Mesenchymal stem cell (in vitro differentiated cells and primary cell): ENCODE measurements at places on chromosomes 7 and 10.

- peak; percentile 60 for DNase-seq
- no peak overlapping the region for H3K27ac ChIP-seq
- H3K36me3 ChIP-seq: peaks cover 7% of the 10 kb centered on the region
- H3K4me1 ChIP-seq: peaks cover 20% of the 10 kb centered on the region
Measured at GRCh38 chr10:21757185-21757901, 223.3 kb downstream of the MLLT10 start.

DNA sequence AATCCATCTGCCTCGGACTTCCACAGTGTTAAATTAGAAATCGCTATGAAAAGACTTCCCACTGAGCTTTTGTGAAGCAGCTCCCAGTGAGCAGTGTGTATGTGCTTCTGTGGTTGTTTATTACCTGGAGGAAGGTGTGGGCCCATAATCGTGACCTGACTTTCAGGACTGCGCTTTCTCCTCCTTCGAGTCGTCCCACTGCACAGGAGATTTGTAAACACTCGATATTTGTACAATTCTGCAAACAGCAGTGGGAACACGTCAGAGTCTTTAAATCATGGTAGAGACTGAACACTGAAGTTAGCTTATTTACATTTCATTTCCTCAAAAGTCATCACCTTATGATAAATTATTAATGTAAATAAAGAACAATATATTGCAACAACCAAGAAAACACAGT, 171.4 kb downstream of the ITGA8 start:
- no peak overlapping the region for H3K27ac ChIP-seq
- H3K36me3 ChIP-seq: no peaks in the 10 kb centered on the region
- no peaks in the 10 kb centered on the region for H3K4me1 ChIP-seq
- H3K4me3 ChIP-seq: no peak overlapping the region

- peaks cover 6% of the 10 kb centered on the region for H3K36me3 ChIP-seq
- peak overlapping the region; percentile 75 for H3K27ac ChIP-seq
- DNase-seq: peak; percentile 78
- no peaks in the 10 kb centered on the region for H3K27me3 ChIP-seq
- H3K4me1 ChIP-seq: peaks cover 19% of the 10 kb centered on the region
Measured at GRCh38 chr7:35697414-35698175, 2.7 kb upstream of the HERPUD2 start.

DNA sequence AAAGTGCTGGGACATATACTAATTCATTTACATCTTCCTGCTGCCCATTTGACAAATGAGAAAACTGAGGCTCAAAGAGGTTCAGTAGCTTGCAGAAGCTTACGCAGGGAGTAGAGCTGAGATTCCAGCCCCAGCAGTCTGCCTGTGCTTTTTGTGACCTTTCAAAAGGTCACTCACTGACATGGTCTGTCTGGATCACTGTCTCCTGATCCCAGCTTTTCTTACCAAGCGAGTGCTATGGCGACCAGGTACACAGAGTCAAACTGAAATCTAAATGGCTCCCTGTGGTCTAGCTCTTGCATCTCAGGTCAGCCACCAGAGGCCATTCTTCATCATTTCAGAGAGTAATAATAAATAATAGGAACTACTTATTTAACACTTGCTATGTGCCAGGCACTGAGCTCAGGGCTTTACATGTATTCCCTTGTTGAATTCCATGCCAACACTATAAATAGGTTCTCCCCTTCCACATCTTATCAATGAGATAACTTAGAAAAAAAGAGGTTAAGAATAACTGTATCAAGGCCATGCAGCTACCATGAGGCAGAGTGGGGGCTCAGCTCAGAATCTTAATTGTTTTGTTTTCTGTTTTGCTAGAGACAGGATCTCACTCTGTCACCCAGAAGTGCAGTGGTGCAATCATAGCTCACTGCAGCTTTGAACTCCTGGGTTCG, 381.0 kb downstream of the CALN1 start:
- no peak for DNase-seq
- H3K27ac ChIP-seq: no peak overlapping the region
- H3K4me1 ChIP-seq: no peaks in the 10 kb centered on the region
- no peaks in the 10 kb centered on the region for H3K36me3 ChIP-seq

DNA sequence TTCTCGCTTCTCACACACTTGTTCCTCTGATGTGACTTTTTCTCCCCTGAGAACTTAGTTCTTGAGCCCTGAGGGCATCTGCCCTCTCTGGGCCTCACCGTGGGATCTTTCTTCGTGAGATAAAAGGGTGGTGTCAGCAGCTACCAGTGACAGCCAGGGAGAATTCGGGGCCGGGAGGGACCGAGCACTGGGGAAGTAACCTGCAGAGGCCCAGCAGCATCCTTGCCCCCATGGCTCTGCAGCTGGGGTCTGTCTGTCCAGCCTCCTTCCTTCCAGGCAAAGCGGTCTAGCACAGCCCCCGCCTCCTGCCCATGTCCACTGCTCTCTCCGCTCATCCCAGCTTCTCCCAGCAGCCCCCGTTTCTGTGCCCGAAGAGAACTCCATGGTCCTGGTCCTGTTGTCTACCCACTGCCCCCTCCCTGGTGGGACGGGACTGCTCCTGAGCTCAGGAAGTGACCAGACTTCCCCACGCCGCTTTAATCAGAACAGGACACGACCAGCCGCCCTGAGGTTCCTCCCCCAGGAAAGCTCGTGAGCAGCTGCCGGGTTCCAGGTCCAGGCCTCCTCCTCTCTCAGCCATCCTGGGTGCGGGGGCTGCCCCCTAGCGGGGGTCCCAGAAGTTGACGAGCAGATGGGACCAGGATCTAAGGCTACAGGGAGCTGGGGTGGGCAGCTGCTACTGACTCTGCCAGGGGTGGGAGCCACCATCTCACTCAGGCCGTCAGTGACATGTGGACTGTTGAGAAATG, 187.5 kb downstream of the WDR37 start:
- peaks cover 21% of the 10 kb centered on the region for H3K27me3 ChIP-seq
- no peaks in the 10 kb centered on the region for H3K36me3 ChIP-seq
- H3K4me1 ChIP-seq: peaks cover 11% of the 10 kb centered on the region
- H3K4me3 ChIP-seq: no peak overlapping the region
- no peak overlapping the region for H3K27ac ChIP-seq

DNA sequence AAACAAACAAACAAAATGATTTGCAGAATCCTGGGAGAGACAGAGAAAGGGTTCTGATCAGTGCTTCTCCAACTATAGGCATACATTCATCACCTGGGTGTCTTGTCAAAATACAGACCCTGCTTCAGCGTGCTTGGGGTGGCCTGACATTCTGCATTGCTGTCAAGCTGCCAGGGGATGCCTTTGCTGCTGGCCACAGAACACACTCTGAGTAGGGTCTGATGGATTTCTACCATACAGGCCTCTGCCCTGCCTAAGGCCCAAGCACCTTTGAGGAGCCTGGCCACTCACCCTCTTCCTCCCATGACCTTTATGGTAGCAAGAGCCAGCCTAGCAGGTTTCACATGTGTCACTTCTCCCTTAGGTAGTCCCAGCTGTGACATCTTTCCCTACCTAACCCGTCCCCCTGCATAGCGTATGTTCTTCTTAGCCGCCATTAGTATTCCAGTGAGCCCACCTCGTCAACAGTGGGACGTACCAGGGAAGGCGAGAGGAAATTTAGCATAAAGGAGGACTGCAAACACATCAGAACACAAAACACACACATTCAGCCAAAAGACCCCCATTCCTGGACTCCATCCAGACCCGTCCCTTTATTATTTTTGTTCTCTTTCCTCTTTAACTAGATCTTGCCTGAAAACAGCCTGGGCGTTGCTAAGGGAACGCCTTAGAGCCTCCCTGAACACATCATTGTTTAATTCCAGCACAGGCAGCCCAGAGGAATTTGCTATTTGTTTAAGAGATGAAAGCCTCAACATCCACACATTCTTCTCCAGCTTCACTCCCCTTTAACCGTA, 43.9 kb upstream of the PODXL start:
- H3K36me3 ChIP-seq: no peaks in the 10 kb centered on the region
- peaks cover 27% of the 10 kb centered on the region for H3K27me3 ChIP-seq
- H3K27ac ChIP-seq: no peak overlapping the region
- H3K4me3 ChIP-seq: no peak overlapping the region

GRCh38 chr10:104440221-104440620, 86.6 kb downstream of the CFAP58 start:
- H3K27ac ChIP-seq: no peak overlapping the region
- no peak overlapping the region for H3K4me3 ChIP-seq
- no peak for DNase-seq
- H3K27me3 ChIP-seq: no peaks in the 10 kb centered on the region
- no peaks in the 10 kb centered on the region for H3K4me1 ChIP-seq
- H3K36me3 ChIP-seq: no peaks in the 10 kb centered on the region

DNA sequence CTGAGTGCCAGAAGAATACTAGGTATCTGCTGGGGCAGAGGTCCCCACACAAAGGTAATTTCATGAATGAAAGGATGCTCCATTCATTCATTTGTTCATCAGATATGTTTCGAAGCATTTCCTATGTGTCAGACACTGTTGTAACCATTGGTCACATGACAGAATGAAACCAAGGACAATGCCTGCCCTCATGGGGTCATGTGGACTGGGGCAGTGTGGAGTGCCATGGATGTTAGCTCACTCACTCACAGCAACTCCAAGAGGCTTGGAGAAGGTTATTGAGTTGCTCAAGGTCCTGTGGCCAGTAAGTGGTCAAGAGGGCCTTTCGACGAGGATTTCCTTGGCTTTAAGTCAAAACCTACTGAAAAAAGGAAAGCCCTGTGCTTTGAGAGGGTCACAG, 223.5 kb downstream of the ARHGAP12 start:
- H3K4me1 ChIP-seq: peaks cover 13% of the 10 kb centered on the region
- no peaks in the 10 kb centered on the region for H3K36me3 ChIP-seq
- H3K4me3 ChIP-seq: no peak overlapping the region
- DNase-seq: no peak
- no peaks in the 10 kb centered on the region for H3K27me3 ChIP-seq
- no peak overlapping the region for H3K27ac ChIP-seq

GRCh38 chr10:116913695-116914094, 64.4 kb downstream of the ENO4 start:
- H3K4me1 ChIP-seq: no peaks in the 10 kb centered on the region
- DNase-seq: no peak
- H3K4me3 ChIP-seq: no peak overlapping the region
- no peak overlapping the region for H3K27ac ChIP-seq
- peaks cover 10% of the 10 kb centered on the region for H3K36me3 ChIP-seq

- H3K4me3 ChIP-seq: peak overlapping the region; percentile 37
- no peak for DNase-seq
- peaks cover 32% of the 10 kb centered on the region for H3K27me3 ChIP-seq
- no peak overlapping the region for H3K27ac ChIP-seq
- H3K36me3 ChIP-seq: no peaks in the 10 kb centered on the region
- peaks cover 4% of the 10 kb centered on the region for H3K4me1 ChIP-seq
Measured at GRCh38 chr10:132826524-132827422, 40.8 kb upstream of the NKX6-2 start.

- H3K4me1 ChIP-seq: peaks cover 4% of the 10 kb centered on the region
- H3K36me3 ChIP-seq: no peaks in the 10 kb centered on the region
- no peak overlapping the region for H3K4me3 ChIP-seq
- DNase-seq: no peak
- no peak overlapping the region for H3K27ac ChIP-seq
Measured at GRCh38 chr10:96646301-96646700, 59.5 kb upstream of the TM9SF3 start.

- no peak overlapping the region for H3K27ac ChIP-seq
- no peak overlapping the region for H3K4me3 ChIP-seq
- H3K27me3 ChIP-seq: no peaks in the 10 kb centered on the region
- H3K4me1 ChIP-seq: no peaks in the 10 kb centered on the region
- DNase-seq: peak; percentile 18
Measured at GRCh38 chr7:158955932-158956804, 99.8 kb downstream of the DYNC2I1 start.

- no peak overlapping the region for H3K27ac ChIP-seq
- H3K27me3 ChIP-seq: peaks cover 77% of the 10 kb centered on the region
- H3K4me3 ChIP-seq: no peak overlapping the region
- H3K36me3 ChIP-seq: no peaks in the 10 kb centered on the region
Measured at GRCh38 chr10:78170026-78170475, 136.4 kb downstream of the RPS24 start.

DNA sequence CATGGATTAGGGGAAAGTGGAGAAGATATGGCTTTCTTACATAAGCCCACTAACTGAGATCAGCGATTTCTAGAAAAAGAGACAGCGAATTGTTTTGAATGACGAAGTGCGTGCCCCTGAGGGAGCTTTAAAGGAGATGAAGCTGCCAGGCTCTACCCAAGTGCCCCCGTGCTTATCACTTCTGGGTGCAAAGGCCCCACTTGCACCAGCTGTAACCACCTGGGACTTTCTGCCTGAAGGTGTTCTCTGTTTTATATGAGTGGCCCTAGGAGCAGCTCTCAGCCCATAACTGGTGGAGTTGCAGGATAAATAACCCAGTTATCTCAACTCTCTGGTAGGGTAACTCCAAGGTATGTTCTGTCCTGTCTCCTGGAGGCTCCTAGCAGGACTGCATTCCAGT, 20.4 kb upstream of the CARD11 start:
- no peaks in the 10 kb centered on the region for H3K27me3 ChIP-seq
- H3K36me3 ChIP-seq: no peaks in the 10 kb centered on the region
- H3K27ac ChIP-seq: no peak overlapping the region
- no peaks in the 10 kb centered on the region for H3K4me1 ChIP-seq

- no peaks in the 10 kb centered on the region for H3K4me1 ChIP-seq
- peak overlapping the region; percentile 63 for H3K27ac ChIP-seq
- H3K27me3 ChIP-seq: no peaks in the 10 kb centered on the region
- no peaks in the 10 kb centered on the region for H3K36me3 ChIP-seq
- peak; percentile 91 for DNase-seq
Measured at GRCh38 chr7:80087051-80087770, 47.4 kb upstream of the GNAI1 start.

DNA sequence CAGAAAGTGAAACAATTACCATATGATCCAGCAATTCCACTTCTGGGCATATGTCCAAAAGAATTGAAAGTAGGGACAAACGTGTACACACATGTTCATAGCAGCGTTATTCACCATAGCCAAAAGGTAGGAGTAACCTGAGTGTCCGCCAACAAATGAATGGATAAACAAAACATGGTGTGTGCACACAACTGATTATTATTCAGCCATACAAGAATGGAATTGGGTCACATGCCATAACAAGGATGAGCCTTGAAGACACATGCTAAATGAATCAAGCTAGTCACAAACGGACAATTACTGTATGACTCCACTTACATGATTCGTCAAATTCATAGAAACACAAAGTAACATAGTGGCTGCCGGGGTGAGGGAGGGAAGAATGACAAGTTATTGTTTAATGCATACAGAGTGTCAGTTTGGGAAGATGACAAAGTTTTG, 4.1 kb upstream of the OIT3 start:
- H3K36me3 ChIP-seq: peaks cover 46% of the 10 kb centered on the region
- H3K27ac ChIP-seq: no peak overlapping the region
- no peaks in the 10 kb centered on the region for H3K27me3 ChIP-seq

- peaks cover 34% of the 10 kb centered on the region for H3K27me3 ChIP-seq
- no peak for DNase-seq
- H3K4me3 ChIP-seq: no peak overlapping the region
- H3K4me1 ChIP-seq: no peaks in the 10 kb centered on the region
- no peak overlapping the region for H3K27ac ChIP-seq
Measured at GRCh38 chr10:128186959-128187787, 61.0 kb upstream of the MKI67 start.
